ENCODE measurements at places on chromosomes 3 and 15. TPM values are rescaled to one million over a fixed set of nuclear protein-coding genes. Genes with fewer than 3 reads are reported as not detected.

The SPATA12 gene
- total RNA-seq, result not detected

The SKIC8 gene
- total RNA-seq, result 35.0 TPM

GRCh38 chr3:52521881-52522650, 11.6 kb downstream of the NT5DC2 start:
- peak; percentile 79 for DNase-seq

GRCh38 chr3:143158014-143158988, 38.7 kb downstream of the CHST2 start:
- DNase-seq, result no peak

DNA sequence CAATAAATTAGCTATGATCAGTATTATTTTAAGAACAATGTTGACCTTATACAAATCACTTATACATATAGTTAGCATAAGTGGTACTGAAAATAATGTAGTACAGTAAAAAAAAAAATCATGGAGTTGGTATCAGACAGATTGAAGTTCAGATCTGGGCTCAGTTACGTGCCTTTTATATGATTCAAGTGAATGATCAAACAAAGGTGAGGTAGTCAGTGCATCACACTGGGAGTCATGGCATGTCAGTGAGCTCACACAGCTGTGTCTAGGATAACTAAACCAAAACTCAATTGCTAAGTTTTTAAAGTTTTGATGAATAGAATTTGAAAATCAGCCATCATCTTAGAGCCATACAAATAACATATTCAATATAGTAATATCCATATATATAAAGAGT, 11.2 kb upstream of the CCR8 start:
- no peak for DNase-seq
